ENCODE measurements at places on chromosomes 7 and 10. TPM values are rescaled to one million over a fixed set of nuclear protein-coding genes. Genes with fewer than 3 reads are reported as not detected.
A peak's percentile ranks its signal among the peaks of the same experiment; 100 is the strongest.

- H3K4me3 ChIP-seq, result no peak overlapping the region
- H3K36me3 ChIP-seq, result no peaks in the 10 kb centered on the region
- peaks cover 6% of the 10 kb centered on the region for H3K4me1 ChIP-seq
- H3K27me3 ChIP-seq, result no peaks in the 10 kb centered on the region
- H3K27ac ChIP-seq, result peak overlapping the region; percentile 25
These were observed 49.0 kb upstream of the NRBF2 start for GRCh38 chr10:63083904-63084689.

The RBM33 gene
- 23.8 TPM for polyA plus RNA-seq

DNA sequence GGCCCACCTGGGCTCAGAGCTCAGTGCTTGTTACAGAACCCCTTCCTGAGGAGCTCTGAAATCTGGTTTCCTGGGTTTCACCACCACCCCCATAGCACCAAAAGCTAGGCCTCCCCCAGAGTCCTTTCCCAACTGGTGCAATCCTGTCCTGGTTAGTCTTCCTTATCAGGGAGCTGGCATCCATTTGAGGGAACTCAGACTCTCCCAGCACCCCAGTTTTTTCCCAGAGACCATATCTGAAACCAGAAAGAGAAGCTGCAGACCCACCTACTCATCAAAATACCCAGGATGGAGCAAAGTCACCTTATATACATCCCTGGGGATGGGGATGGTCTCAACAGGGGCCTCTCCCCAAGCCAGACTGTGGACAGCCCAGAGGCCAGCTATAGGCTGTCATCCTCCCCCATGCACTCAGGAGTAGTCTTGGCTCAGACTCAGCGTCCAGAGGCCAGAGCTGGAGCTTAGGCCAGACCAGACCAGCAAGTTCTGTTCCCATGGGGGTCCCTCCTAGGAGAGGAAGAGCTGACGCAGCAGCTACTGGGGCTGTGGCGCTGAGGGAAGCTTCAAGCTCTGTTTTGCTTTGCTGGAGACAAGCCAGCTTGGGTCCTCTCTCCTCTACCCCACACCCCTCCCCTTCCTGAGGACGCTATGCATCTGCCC, 3.0 kb downstream of the TBATA start:
- DNase-seq, result no peak
- no peaks in the 10 kb centered on the region for H3K4me1 ChIP-seq
- H3K36me3 ChIP-seq, result no peaks in the 10 kb centered on the region
- no peak overlapping the region for H3K4me3 ChIP-seq
- H3K27ac ChIP-seq, result peak overlapping the region; percentile 62

GRCh38 chr10:102460836-102461186, 9.5 kb upstream of the C10orf95 start:
- peaks cover 34% of the 10 kb centered on the region for H3K4me1 ChIP-seq
- peak overlapping the region; percentile 82 for H3K27ac ChIP-seq
- peaks cover 6% of the 10 kb centered on the region for H3K36me3 ChIP-seq
- H3K4me3 ChIP-seq, result peak overlapping the region; percentile 40
- H3K27me3 ChIP-seq, result no peaks in the 10 kb centered on the region
- peak; percentile 81 for DNase-seq

DNA sequence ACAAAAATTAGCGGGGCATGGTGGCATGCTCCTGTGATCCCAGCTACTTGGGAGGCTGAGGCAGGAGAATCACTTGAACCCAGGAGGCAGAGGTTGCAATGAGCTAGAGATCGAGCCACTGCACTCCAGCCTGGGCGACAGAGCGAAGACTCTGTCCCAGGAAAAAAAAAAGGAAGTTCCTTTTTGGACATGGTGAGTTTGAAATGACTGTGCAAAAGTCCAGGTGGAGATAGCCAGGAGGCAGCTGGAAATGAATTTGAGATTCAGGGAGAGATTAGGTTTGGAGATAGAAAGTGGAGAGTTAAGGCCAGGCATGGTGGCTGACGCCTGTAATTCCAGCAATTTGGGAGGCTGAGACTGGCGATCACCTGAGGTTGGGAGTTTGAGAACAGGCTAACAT, 139.1 kb downstream of the MARCHF5 start:
- DNase-seq, result no peak
- no peaks in the 10 kb centered on the region for H3K4me1 ChIP-seq
- no peak overlapping the region for H3K27ac ChIP-seq
- H3K4me3 ChIP-seq, result no peak overlapping the region
- H3K27me3 ChIP-seq, result no peaks in the 10 kb centered on the region

GRCh38 chr7:116576350-116577319, 51.8 kb downstream of the CAV1 start:
- no peak overlapping the region for H3K4me3 ChIP-seq
- H3K4me1 ChIP-seq, result peaks cover 33% of the 10 kb centered on the region
- no peaks in the 10 kb centered on the region for H3K27me3 ChIP-seq
- peak overlapping the region; percentile 40 for H3K27ac ChIP-seq
- H3K36me3 ChIP-seq, result no peaks in the 10 kb centered on the region

The DOCK4 gene
- polyA plus RNA-seq, result 3.4 TPM

DNA sequence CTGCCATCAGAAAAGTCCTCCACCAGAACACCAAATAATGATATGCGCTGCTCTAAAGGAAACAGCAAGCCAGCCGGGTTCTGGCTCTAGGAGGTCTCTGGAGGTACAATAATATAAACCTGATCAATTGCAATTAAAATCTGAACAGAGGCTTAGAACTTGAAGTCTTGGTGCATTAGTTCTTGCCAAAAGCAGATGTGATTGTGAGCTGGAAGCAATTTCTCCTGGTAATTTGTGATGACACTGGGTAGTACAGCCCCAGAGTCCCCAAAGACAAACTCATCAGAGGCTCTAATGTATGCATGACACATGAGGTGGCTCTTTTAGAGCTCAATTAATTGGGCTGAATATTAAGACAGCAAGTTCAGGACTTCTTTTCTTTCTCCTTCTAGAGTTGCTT, 3.3 kb downstream of the ETV1 start:
- H3K4me3 ChIP-seq, result peak overlapping the region; percentile 37
- H3K27me3 ChIP-seq, result peaks cover 5% of the 10 kb centered on the region
- H3K36me3 ChIP-seq, result no peaks in the 10 kb centered on the region

- no peaks in the 10 kb centered on the region for H3K27me3 ChIP-seq
- H3K4me1 ChIP-seq, result no peaks in the 10 kb centered on the region
- no peak overlapping the region for H3K27ac ChIP-seq
- no peak overlapping the region for H3K4me3 ChIP-seq
These were observed 29.5 kb upstream of the CCNY start for GRCh38 chr10:35306852-35307251.

DNA sequence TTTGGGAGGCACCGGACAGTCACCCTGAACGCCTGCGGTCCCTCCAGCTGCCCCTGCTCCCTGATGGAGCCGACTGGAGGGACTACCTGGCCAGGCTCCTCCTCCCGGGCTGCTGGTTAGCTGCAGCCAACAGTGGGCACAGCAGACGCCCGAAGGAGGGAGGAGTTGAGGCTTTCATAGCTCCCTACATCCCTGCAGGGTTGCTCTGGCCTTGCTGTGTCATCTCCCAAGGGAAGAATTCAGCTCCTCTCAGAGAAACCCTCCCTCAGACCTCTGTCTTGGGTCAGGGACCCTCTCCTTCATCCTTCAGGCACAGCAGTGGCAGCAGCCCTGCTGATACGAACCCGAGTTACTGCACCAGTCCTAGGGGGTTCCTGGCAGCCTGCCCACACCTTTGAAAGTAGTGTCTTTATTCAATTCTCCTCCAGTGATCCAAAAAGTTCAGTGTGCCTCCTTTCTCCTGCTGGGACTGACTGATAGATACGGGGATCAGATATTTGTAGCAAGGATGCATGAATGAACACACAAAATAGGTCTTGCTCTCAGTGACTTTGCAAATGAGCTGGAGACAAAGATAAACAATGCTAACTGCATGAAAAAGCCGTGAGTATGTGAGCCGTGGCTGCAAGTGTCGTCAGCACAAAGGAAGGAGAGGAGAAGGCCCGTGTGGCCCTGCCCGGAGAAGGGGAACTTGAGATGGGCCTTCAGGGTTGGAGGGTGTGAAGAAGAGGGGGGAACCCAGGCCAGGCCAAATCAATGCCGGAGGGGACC, 136.6 kb downstream of the PRKAG2 start:
- no peak overlapping the region for H3K27ac ChIP-seq
- peaks cover 49% of the 10 kb centered on the region for H3K4me1 ChIP-seq
- no peaks in the 10 kb centered on the region for H3K36me3 ChIP-seq
- H3K4me3 ChIP-seq, result no peak overlapping the region
- H3K27me3 ChIP-seq, result no peaks in the 10 kb centered on the region

The KIAA1217 gene
- 5.2 TPM for polyA plus RNA-seq

DNA sequence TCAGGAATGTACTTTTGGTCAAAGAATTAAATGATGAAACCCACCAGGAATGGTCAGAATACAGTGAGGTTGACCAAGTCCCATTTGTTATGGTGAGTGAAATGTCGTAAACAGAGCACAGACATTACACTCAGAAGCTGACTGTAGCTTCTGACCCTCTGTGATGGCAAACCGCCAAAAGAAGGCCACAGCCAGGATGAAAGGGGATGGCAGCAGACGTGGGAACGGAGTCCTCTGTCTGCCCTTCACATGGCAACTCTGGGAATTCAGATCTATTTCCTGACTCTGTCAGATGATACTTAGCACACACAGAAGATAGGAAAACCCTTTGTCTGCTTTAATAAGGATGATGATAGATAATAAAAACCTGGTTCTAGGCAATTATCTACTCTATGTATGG, 757.1 kb downstream of the SORCS3 start:
- no peaks in the 10 kb centered on the region for H3K4me1 ChIP-seq
- no peak overlapping the region for H3K27ac ChIP-seq
- no peaks in the 10 kb centered on the region for H3K36me3 ChIP-seq

The SPDYE16 gene
- polyA plus RNA-seq, result not detected

The SFXN3 gene
- 7.9 TPM for polyA plus RNA-seq

DNA sequence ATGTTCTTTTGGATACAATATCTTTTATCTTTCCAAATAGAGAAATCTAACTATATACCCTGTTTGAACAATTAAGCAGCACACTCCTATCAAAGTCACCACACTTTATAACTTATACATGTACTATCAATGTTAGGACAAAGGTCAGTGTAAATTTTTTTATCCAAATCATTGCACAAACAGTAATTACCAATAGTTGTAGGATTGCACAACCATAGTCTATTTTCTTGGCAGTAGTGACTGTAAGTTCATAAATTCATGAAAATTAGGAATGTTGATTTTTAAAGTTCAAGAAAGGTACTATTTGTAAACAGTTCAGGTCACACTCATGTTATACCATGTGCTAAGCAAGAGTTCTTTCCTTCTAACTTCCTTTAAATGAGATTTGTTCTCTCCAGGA, 9.3 kb downstream of the WNT2 start:
- no peak for DNase-seq
- H3K36me3 ChIP-seq, result no peaks in the 10 kb centered on the region
- no peak overlapping the region for H3K27ac ChIP-seq
- no peaks in the 10 kb centered on the region for H3K27me3 ChIP-seq

DNA sequence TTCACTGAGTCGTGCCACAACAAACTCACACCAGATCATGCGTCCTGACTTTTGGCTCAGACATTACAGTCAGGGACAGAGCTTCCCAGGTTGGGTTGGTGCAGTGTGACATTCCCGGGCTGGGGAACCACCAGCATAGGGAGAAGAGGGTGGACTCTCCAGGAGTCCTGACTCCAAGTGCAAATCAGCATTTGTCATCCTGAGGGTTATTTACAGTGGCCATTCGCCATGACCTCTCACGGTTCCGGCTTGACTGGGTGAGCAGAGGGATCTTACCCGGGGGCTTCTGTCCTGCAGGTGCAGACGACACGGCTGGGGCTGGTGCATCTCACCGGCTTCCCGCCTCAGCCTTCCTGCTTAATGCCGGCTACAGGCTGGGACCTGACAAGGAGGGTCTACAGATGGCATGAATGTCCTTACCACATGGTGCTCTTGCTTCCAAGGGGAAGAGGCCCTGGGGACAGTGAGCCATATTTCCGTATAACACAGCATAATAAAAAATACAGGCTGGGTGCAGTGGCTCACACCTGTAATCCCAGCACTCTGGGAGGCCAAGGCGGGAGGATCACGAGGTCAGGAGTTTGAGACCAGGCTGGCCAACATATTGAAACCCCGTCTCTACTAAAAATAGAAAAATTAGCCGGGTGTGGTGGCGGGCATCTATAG, 12.5 kb upstream of the INTS1 start:
- no peak overlapping the region for H3K4me3 ChIP-seq
- H3K4me1 ChIP-seq, result peaks cover 12% of the 10 kb centered on the region
- no peaks in the 10 kb centered on the region for H3K27me3 ChIP-seq

The DDC gene
- 0.03 TPM for polyA plus RNA-seq

DNA sequence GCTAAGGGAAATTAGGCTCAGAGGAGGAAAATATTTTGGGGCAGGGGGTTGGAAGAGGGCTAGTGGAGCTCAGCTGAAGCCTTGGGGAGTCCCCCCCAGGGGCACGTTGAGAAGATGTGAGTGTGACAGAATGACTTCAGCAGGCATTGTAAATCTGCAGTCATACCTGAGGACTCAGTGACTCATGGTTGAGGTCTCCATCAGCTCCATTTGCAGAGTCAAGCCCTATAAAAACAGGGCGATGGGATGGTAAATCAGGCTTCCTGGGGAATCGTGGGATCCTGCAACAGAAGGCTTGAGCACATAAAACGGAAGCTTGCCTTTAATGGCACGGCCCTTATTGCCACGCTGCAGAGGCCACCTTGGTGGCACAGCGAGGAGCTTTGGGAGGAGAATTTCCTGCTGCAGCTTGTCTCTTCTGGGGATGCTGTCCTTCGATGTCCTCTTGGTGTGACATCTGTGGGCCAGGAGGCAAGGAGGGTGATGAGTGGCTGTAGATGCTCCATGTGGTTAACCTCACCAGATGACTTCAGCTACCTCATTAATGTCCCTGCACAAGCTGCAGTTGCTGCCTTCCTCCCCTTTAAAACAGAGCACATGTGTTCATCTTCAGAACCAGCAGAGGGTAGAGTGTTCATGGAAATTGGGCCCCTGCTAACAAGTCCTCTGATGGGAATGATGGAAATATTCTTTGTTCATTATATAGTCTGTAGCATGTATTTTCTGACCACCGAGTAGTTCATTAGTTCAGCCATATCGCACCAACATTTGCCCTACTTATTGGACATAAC, 285.9 kb downstream of the LRMDA start:
- DNase-seq, result no peak
- no peaks in the 10 kb centered on the region for H3K27me3 ChIP-seq
- no peak overlapping the region for H3K4me3 ChIP-seq

The ANKMY2 gene
- 5.9 TPM for polyA plus RNA-seq

DNA sequence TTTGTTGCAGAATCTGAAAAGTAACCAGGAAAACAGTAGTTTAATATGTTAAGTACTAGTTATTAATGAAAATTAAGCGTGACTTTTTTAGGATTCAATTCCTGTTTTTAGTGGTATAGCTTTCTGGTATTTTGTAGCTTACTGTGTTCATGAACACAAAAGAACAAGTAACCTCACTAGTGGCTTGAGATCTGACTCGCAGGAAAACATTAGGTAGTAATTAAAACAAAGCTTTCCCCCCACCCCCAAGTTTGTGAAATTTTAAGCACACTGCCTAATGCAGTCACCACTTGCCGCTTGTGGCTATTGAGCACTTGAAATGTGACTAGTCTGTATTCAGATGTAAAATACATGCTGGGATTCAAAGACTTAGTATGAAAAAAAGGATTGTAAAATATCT, 102.5 kb upstream of the RPA3 start:
- H3K36me3 ChIP-seq, result no peaks in the 10 kb centered on the region
- peaks cover 5% of the 10 kb centered on the region for H3K4me1 ChIP-seq
- no peak for DNase-seq

All from spleen (tissue), 13 donors.